Central memory CD8-positive, alpha-beta T cell (primary cell): ENCODE measurements at places on chromosomes 16 and 17.

DNA sequence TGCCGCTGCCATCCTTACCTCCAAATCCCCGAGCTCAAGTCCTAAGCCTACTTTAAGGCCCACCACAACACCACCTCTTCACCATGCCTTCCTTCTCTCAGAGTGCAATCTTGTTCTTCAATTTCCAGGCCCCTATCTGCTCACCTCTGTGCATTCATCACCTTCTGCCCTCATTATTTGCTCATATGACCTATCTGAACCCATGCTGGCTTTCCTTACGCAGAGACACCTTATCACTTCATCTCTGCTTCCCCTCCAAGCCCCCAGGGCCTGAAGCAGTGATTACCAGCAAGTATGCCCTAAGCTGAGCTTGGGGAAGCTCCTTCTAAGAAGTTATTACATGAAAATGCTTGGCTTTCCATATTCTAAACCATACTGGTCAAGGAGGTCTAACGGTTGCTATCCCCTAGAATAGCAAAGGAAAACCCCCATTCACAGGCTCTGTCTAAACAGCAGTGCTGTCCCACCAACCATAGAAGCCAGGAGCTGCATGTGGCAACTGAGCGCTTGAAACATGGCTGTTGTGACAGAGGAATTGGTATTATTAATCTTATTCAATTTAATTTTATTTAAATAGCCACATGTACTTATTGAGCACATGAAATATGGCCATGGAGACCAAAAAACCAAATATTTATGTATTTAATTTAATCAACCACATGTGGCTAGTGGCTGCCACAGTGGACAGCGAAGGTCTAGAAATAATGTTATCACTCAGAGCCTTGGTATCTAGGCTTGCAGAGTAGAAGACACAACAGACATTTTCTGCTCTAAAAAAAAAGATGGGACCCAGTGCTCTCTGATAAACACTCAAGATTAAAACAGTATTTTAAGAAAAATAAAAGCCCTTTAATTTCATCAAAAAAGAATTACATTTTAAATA is 13.9 kb downstream of the USP7 start:
- H3K27ac ChIP-seq, result no peak overlapping the region
- H3K27me3 ChIP-seq, result no peaks in the 10 kb centered on the region
- DNase-seq, result no peak
- peak overlapping the region; percentile 65 for H3K4me3 ChIP-seq
- peaks cover 79% of the 10 kb centered on the region for H3K4me1 ChIP-seq

DNA sequence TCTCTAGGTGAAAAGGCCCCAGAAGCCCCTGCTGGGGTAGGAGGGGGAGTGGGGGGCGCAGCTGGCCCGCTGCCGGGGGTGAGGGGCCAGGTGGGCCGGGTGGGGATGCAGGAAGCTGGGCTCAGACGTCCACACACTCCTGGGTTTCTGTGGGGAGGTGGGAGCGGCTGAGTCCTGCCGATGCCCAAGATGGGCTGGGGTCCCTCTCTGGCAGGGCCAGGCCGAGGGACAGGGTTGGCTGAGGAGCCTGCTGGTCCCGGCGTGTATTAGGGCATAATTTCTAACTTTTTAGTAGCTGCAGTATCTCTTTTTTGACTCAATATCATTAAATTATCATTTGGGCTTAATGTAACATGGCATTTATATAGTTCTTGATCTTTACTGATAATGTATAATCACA is 121.4 kb upstream of the CORO6 start:
- H3K4me3 ChIP-seq, result no peak overlapping the region
- peaks cover 55% of the 10 kb centered on the region for H3K4me1 ChIP-seq
- no peak overlapping the region for H3K27ac ChIP-seq

DNA sequence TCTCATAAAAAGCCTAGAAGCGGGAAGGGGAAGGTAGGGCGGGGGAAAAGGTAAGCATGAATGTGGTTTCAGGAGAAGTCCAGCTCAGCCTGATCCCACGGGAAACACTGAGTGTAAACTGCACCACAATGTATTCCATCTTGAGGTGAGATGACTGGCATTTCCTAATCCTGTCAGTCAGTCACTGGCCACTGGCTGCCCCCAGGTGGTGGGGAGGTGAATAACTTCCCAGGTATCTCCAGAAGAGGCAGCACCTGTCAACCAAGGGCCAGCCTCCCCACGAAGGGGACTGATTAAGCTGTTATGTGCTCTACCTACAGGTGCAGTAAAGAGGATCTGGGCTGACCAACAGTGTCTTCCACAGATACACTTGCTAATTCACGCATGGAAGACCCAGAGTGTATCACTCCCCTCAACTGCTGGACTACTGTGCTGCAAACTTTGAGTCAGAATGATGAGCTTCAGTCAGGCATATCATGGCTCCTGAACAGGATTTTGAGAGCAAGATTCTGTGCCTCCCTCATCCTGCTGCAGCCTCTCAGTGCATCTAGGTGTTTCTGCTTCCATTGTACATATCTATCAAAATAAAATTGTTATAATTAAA is 108.5 kb upstream of the CCL2 start:
- no peaks in the 10 kb centered on the region for H3K4me1 ChIP-seq
- DNase-seq, result peak; percentile 23
- H3K27me3 ChIP-seq, result peaks cover 56% of the 10 kb centered on the region

- H3K4me1 ChIP-seq, result peaks cover 11% of the 10 kb centered on the region
- DNase-seq, result no peak
- H3K27ac ChIP-seq, result no peak overlapping the region
- H3K27me3 ChIP-seq, result peaks cover 49% of the 10 kb centered on the region
- peaks cover 4% of the 10 kb centered on the region for H3K36me3 ChIP-seq
- H3K4me3 ChIP-seq, result no peak overlapping the region
Measured at GRCh38 chr17:37761059-37761458, 16.2 kb upstream of the HNF1B start.

GRCh38 chr17:40086150-40087044 is 14.0 kb downstream of the NR1D1 start:
- no peak overlapping the region for H3K27ac ChIP-seq
- peaks cover 12% of the 10 kb centered on the region for H3K4me1 ChIP-seq
- H3K36me3 ChIP-seq, result peaks cover 28% of the 10 kb centered on the region
- no peak overlapping the region for H3K4me3 ChIP-seq

DNA sequence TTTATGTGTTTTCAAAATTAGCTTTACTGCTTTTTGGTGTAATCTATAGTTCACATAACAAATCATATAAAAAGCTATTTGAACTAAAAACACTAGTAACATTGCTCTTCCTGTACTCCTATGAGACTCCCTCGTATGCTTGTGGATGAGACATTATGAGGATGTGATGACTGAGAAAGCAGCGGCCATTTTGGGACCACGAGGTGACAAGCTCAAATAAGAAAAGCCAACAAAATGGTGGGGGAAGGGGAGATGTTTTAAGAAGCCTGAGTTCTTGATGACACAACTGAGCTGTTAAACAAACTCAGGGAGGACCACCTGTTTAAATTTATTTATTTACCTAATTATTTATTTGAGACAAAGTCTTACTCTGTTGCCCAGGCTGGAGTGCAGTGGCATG is 4.5 kb downstream of the CCL18 start:
- peaks cover 6% of the 10 kb centered on the region for H3K36me3 ChIP-seq
- DNase-seq, result no peak
- peaks cover 64% of the 10 kb centered on the region for H3K4me1 ChIP-seq
- H3K27ac ChIP-seq, result peak overlapping the region; percentile 82

GRCh38 chr16:87570938-87571867 is 31.1 kb upstream of the JPH3 start:
- no peak overlapping the region for H3K27ac ChIP-seq
- H3K36me3 ChIP-seq, result no peaks in the 10 kb centered on the region
- no peak overlapping the region for H3K4me3 ChIP-seq

- no peak overlapping the region for H3K4me3 ChIP-seq
- peaks cover 9% of the 10 kb centered on the region for H3K36me3 ChIP-seq
- no peaks in the 10 kb centered on the region for H3K4me1 ChIP-seq
- DNase-seq, result no peak
Measured at GRCh38 chr17:6893382-6894205, 62.1 kb upstream of the TEKT1 start.

GRCh38 chr16:53614346-53614745 is 89.3 kb downstream of the RPGRIP1L start:
- H3K27me3 ChIP-seq, result no peaks in the 10 kb centered on the region
- no peak overlapping the region for H3K4me3 ChIP-seq
- no peak overlapping the region for H3K27ac ChIP-seq
- H3K4me1 ChIP-seq, result no peaks in the 10 kb centered on the region
- DNase-seq, result no peak
- H3K36me3 ChIP-seq, result no peaks in the 10 kb centered on the region

GRCh38 chr17:55391244-55391757 is 30.3 kb downstream of the MMD start:
- no peak for DNase-seq
- no peak overlapping the region for H3K4me3 ChIP-seq

- H3K27me3 ChIP-seq, result no peaks in the 10 kb centered on the region
- no peaks in the 10 kb centered on the region for H3K36me3 ChIP-seq
- H3K27ac ChIP-seq, result no peak overlapping the region
- no peak overlapping the region for H3K4me3 ChIP-seq
- DNase-seq, result no peak
Measured at GRCh38 chr17:64617125-64617780, 44.9 kb downstream of the SMURF2 start.

DNA sequence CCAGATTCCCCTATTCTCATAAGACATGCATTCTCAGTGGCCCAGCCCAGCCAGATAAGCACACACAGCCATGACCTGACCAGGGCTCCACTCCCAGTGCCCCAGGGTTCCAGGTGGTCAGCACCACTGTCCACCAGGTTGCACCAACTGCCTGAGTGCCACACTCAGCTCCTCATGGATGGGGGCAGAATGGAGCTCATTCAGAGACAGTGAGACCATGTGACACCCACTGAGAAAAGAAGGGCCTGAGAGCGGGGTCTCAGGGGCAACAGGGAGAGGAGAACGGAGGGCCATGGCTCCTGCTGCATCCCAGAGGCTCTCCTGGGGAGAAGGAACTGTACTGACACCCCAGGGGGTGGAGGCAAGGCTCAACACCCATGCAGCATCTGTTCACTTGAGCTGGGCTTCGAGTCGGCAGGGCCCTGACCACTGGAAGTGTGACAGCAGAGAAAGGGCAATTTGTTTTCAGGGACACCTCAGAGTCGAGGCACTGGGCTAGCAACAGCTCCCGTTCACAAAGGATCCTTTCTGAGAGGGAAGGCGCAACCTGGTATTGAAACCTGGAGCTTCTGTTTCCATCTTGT is 18.7 kb upstream of the SLC38A8 start:
- no peaks in the 10 kb centered on the region for H3K4me1 ChIP-seq
- H3K27me3 ChIP-seq, result no peaks in the 10 kb centered on the region
- H3K27ac ChIP-seq, result no peak overlapping the region
- peaks cover 69% of the 10 kb centered on the region for H3K36me3 ChIP-seq
- H3K4me3 ChIP-seq, result no peak overlapping the region

DNA sequence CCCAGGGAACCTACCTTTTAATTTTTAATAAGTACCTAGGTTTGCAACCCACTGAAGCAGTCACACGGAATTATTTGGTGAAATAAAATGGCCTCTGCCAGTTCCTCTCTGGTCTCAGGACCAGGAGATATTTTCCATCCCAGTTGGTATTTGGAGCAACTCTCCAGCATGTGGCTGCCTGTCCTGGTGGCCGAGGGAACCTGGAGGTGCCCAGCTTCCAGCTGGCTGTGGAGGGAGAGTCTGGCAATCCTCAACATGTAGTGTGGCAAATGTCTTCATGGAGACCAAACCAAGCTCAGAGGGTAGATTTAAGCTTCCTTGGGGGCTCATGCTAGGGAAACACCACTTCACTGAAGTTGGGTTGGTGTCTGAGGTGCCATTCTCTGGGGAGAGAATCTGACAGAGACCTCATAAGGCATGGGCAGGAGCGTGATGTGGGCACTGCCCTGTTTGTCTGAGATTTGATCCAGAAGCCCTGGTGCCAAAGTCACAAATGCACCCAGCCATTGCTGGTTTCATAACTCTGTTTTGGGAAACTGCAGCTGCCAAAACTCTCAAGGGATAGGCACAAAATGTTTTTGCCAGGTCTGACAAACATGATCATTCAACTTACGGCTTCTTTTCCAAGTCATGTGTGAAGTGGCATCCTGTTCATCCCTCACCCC is 2.8 kb downstream of the MT1X start:
- H3K27me3 ChIP-seq, result no peaks in the 10 kb centered on the region
- DNase-seq, result no peak
- H3K27ac ChIP-seq, result no peak overlapping the region
- peaks cover 23% of the 10 kb centered on the region for H3K4me1 ChIP-seq

- no peak for DNase-seq
- peaks cover 43% of the 10 kb centered on the region for H3K36me3 ChIP-seq
- no peaks in the 10 kb centered on the region for H3K27me3 ChIP-seq
Measured at GRCh38 chr17:39405436-39405835, 4.0 kb upstream of the FBXL20 start.

GRCh38 chr16:12323007-12323758 is 346.6 kb downstream of the SNX29 start:
- peaks cover 25% of the 10 kb centered on the region for H3K4me1 ChIP-seq
- no peaks in the 10 kb centered on the region for H3K27me3 ChIP-seq
- H3K4me3 ChIP-seq, result no peak overlapping the region
- peaks cover 9% of the 10 kb centered on the region for H3K36me3 ChIP-seq

DNA sequence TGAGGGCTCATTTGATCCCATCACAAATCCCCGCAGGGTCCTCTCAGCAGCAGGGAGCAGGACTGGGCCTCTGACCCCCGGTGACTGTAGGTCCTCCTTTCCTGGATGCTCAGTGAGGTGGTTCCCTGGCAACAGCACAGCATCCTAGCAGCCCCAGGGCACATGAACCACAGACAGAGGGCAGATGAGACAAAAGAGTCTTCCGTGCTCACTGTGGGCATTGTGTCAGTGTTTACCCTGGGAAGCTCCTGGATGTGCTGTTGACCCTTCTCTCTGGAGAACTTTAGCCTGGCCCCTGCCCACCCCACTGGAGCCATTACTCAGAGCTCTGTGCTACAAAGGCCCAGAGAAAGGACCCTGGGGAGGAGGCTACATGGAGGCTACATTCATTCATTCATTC is 21.7 kb upstream of the TMEM220 start:
- no peak overlapping the region for H3K27ac ChIP-seq
- DNase-seq, result no peak
- no peaks in the 10 kb centered on the region for H3K4me1 ChIP-seq
- peaks cover 30% of the 10 kb centered on the region for H3K27me3 ChIP-seq
- H3K4me3 ChIP-seq, result no peak overlapping the region
- peaks cover 2% of the 10 kb centered on the region for H3K36me3 ChIP-seq

GRCh38 chr17:58487589-58488427 is at the start of gene HSF5:
HSF5 (minus strand) TSS chr17:58488408; CDS start chr17:58488274, 134 bp downstream.
- DNase-seq, result peak; percentile 72
- H3K36me3 ChIP-seq, result peaks cover 20% of the 10 kb centered on the region
- no peak within 1 kb of the TSS for H3K27ac ChIP-seq
- H3K4me1 ChIP-seq, result no peaks in the 10 kb centered on the region

DNA sequence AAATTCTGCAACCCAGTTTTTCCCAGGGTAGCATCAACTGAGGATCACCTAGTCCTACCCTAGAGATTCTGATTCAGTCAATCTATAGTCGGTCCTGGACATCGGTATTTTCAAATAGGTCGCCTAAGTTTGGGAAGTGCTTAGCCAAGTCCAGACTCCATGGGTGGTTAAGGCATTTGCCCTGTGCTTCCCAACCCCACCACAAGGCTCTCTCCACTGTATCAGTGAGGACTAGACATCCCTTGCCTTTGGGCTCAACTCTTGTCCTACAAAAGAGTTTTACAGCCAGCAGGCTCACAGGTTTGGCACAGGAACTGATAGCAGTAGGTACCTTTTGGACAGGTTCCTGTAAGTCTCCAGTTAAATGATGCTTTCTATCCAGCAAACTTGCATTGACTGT is 13.8 kb downstream of the HYDIN start:
- H3K27me3 ChIP-seq, result peaks cover 42% of the 10 kb centered on the region
- no peak overlapping the region for H3K27ac ChIP-seq
- DNase-seq, result no peak
- H3K4me1 ChIP-seq, result no peaks in the 10 kb centered on the region
- H3K36me3 ChIP-seq, result no peaks in the 10 kb centered on the region
